ENCODE measurements at places on chromosomes 11 and 22.

GRCh38 chr11:120330045-120330444 lies 4.9 kb downstream of the TLCD5 start:
- DNase-seq, result no peak

GRCh38 chr11:100719809-100720221 lies 32.7 kb downstream of the ARHGAP42 start:
- DNase-seq, result peak; percentile 89

DNA sequence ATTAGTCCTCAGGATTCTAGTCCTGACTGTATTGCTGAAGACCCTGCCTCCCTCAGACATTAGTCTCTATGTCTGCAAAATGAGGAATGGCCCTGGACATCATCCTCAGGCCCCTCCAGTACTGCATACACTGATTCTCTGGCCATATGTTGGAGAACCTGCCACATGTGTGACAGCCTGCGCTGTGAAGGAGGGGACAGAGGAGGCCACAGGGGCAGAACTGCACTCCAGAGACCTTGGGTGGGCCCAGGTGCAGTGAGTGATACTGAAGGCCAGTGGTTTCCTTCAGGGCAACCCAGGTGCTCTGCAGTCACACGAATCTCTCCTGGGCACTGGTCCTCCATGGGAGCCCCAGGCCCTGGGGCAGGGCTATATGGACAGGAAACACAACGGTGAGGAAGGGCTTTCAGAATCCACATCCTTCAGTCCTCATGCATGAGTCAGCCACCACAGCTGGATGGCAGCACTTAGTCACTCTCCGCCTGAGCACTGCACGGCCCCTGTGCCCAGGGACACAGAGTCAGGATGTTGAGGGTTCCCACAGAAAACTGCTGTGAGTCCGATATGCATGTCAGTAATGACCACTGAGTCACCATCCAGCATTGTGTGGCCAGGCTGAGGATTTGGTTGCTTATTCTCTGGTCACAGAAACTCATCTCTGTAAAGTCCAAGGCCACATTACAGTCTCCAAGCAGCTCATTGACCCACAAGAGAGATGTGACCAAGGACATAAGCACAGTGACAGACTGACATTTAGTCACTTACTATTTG lies 39.7 kb downstream of the ME3 start:
- DNase-seq, result peak; percentile 99

- DNase-seq, result peak; percentile 82
These were observed 430 bp downstream of the CDC42EP1 start for GRCh38 chr22:37560608-37561211.

GRCh38 chr22:29733362-29734201 lies 13.8 kb downstream of the CABP7 start:
- peak; percentile 23 for DNase-seq

DNA sequence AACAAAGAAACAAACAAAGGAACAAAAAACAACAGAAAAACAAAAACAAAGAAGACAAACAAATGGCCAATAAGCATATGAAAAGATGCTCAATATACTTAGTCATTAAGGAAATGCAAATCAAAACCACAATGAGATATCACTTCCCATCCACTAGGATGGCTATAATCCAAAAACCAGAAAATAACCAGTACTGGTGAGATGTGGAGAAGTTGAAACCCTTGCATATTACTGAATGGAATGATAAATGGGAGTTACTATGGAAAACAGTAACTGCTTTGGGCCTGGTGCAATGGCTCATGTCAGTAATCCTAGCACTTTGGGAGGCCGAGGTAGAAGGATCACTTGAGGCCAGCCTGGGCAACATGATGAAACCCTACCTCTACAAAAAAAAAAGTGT lies 44.9 kb upstream of the RBFOX2 start:
- no peak for DNase-seq

DNA sequence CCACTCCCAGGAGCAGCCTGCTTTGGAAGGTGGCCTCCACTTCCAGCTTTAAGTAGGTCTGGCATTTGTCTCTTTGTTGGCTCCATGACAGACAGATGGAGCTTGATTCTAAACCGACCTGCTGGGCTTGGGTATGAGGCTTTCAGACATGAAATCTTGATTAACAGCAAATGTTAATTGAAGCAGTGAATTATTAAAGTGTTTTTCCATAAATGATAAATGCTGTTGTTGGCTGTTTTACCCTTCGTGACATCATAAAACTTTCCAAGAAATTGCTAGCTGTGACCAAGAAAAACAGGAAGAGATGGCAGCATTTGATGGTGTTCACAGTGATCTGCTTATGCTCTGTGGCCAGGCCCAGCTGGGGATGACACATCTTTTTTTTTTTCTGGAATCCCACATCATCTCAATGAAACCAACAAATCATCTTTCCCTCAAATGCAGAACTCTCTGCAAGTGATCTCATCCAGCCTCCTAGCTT lies 66.1 kb downstream of the RBMXL2 start:
- DNase-seq, result peak; percentile 20

DNA sequence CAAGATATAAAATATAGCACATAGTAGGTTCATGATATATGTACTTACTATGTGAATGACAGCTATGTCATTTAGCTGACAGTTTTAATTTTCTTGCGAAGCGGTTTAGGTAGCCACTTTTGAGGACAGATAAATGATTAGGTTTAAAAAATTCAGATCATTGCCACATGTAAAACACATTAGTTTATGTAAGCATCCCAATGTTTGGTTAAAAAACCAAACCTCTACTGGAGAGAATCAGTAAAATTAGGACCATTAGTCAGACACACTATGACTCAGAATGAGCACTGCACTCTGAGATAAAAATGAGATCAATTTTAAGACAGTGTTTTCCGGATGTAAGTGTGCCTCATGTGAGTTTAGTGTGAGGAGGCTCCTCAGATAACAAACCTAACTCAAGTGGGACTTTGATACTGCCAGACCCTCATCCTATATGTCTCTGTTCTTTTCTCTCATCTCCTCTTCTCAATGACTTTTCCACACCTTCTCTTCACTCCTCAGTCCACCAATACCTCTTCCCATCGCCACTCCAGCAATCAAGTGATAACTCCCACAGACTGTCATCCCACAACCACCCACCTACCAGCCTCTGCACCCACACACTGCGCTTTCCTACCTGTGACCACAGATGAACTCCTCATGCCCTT lies 6.8 kb upstream of the OR2AT4 start:
- peak; percentile 48 for DNase-seq

- no peak for DNase-seq
These were observed 12.5 kb upstream of the CHST1 start for GRCh38 chr11:45677770-45678512.

- DNase-seq, result no peak
These were observed 256.0 kb downstream of the ST3GAL4 start for GRCh38 chr11:126611438-126611837.

GRCh38 chr11:17402486-17402885 lies 14.0 kb upstream of the KCNJ11 start:
- DNase-seq, result no peak

- DNase-seq, result no peak
These were observed 12.8 kb downstream of the MOB2 start for GRCh38 chr11:1473786-1474185.

GRCh38 chr11:60378354-60378753 lies at the start of gene MS4A7:
MS4A7 (plus strand) TSS chr11:60378532; CDS start chr11:60383142, 4,610 bp downstream.
- peak; percentile 30 for DNase-seq

DNA sequence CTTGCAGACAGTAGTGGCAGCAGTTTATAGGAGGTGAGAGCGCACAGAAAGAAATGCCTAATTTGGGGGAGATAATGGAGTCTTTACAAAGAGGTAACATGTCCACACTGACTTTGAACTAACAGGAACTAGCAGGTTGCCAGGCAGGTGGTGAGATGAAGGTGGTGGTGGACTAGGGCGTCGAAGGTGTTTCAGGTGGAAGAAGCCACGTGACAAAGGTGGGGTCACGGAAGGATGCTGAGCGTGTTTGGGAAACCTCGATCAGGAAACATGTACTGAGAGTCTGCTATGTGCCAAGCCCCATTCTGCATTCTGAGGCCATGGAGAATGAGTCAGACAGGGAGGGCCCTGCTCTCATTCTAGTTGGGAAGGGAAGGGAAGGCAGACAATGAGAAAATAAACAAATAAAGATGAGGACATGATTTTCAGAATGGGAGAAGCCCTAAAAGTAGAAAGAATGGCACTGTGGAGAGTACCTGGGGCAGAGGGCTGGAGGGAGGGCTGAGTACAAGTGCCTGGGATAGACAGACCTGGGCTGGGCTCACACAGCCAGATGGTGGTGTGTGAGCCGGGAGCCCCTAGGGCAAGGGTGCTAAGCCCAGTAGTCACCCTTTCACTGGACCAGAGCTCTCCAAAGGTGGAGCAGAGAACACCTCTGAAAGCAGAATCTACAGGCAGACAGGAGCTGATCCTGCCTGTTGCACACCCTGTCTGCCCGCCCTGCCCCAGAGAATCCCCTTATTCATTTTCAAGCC lies 16.2 kb upstream of the NNMT start:
- no peak for DNase-seq

DNA sequence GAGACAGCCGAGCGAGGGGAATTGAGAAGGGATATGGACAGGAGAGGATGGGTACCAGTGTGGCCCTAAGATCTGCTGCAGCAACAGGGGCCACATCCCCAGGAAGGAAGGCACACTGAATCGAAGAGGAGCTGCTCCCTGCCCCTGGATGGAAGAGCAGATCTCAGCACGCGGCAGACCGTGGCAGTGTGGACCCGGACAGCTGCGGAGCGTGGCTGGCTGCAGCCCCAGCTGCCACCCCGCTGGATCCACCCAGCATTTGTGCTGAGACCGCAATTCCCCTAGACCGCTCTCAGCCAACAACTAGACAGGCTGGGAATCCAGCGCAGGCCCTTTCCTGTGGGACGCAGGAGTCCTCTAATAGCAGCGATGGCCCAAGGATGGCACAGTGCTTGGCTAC lies 94.7 kb downstream of the NECTIN1 start:
- no peak for DNase-seq

GRCh38 chr22:41642331-41643110 lies 21.4 kb downstream of the XRCC6 start:
- DNase-seq, result peak; percentile 33

- DNase-seq, result no peak
These were observed 60.0 kb upstream of the PICALM start for GRCh38 chr11:86128914-86129313.

DNA sequence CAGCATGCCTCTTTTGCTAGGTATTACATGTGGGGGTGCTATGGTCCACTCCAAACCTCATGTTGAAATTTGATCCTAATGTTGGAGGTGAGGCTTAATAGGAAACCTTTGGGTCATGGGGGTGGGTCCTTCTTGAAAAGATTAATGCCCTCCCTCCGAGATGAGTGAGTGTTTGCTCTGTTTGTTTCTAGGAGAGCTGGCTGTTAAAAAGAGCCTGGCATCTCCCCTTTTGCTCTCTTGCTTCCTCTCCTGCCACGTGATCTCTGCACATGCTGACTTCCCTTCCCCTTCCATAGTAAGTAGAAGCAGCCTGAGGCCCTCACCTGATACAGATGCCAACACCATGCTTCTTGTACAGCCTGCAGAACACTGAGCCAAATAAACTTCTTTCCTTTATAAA lies 104.5 kb downstream of the FAT3 start:
- DNase-seq, result no peak

- DNase-seq, result no peak
These were observed 45.6 kb downstream of the CD82 start for GRCh38 chr11:44611088-44611487.

DNA sequence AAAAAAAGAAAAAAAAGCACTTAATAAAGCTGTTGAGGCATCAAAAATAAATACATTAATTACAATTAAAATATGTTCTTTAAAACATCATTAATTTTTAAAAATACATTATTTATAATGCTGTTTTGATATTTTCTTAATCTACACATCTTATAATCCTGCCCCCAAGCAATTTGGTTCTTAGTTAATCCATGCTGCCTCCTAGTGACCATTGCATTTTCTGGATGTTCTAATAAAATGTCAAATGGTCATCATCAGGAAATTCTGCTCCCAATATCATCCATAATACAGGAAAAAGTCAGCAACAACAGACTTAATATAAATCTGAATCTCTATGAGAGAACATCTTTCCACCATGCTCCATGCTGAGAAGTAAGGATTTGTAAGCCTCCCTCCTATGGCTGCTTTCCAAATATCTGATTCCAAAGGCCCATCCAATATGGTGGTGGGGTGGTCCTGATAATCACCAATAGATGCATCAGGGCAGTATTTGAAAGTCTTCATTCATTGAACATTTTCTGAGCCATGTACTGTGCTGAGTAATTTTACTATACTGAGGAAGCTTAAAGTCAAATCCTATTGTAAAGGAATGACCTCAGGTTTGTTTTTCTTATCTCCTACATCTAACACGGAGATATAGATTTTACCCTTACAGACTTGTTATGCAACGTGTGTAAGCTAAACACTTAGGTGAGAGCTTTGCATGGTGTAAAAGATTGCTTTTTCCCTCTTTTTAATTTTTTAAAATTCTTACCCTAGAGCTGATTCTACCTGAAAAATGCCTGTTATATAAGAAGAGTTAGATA lies 124.7 kb upstream of the BMAL1 start:
- peak; percentile 35 for DNase-seq

DNA sequence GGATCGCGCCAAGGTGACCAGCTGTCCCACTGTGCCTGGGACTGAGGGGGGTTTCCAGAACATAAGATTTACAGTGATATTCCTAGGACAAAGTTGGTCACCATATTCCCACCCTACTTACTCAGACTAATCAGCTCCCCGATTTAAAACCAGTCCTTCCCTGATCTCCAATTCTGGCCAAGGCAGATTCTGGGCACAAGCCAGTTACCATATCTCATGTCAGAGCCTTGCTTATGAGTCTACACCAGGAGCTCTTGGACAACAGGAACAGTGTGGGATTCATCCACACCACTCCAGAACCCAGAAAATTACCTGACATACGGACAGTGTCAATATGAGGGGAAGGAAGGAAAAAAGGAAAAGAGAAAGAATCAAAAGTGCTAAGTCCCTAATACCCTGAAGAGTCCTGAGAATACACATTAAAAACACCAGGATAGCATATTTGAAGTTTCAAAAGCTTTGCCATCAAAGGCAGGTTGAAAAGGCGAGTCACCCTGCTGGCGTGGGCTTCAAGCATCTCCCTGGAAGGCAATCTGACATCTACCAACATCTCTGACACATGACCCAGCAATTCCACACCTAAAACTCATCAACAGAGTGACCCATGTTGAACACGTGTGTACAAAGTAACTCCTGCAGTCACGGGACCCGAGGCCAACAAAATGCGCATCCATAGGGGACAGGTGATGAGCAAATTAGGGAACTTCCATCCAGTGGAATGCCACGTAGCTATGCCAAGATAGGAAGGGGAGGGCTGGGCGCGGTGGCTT lies 8.0 kb upstream of the IL2RB start:
- peak; percentile 37 for DNase-seq

DNA sequence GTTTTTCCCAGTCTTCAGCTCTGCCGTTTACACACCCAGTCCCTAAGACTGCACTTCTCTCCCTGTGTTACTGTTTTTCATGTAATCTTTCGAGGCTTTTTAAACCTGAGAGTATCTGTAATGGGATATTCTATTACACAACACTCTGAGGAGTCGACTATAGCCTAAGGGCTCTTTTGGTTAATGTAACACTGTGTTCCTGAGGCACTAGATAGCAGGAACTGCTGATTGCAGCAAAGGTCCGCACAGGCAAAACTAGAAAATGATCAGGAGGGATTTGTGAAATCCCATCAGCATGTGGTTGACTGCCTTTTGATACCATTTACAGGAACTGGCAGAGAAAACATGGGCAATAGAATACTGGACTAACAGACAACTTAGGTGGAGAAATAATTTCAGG lies 512.3 kb upstream of the RAG2 start:
- DNase-seq, result no peak

GRCh38 chr11:83642500-83642899 lies 356.3 kb upstream of the CCDC90B start:
- DNase-seq, result no peak

GRCh38 chr22:38260761-38261681 lies 11.8 kb downstream of the TMEM184B start:
- no peak for DNase-seq

GRCh38 chr11:96294289-96294688 lies 48.7 kb downstream of the MAML2 start:
- DNase-seq, result no peak
